ENCODE measurements at places on chromosomes 6 and 20.

GRCh38 chr6:26272171-26272637 lies 92.8 kb upstream of the BTN3A2 start:
- DNase-seq = peak; percentile 49

GRCh38 chr6:89145956-89146717 lies at the start of gene PM20D2:
Gene PM20D2 (plus strand): TSS chr6:89146055. CDS start chr6:89146145, 90 bp downstream.
- DNase-seq = peak; percentile 46

DNA sequence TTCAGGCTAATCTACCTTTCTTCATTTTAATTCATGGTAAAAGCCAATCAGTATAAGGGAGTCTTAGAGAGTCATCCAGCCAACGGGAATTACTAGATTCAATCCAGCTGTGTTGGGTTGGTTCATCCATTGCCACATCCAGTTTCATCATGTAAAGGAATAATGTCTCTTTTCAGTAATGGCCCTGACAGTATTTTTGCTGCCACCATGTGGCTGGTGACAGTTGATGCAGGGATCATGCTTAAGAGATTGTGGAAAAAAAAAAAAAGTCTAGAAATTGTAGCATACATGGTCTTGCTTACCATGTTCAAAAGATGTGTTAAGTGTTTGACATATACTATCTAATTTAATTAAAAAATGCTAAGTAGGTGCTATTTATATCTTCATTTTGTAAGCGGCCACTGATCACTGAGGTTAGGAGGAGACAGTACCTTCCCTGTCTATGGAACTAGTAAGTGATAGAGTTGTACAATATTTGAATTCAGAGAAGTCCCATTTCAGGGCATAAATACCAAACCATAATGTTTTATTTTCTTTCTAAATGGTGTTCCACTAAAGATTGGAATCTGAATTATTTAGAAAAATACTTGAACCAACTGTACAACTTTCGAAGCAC lies 135.9 kb downstream of the KHDRBS2 start:
- DNase-seq = no peak

DNA sequence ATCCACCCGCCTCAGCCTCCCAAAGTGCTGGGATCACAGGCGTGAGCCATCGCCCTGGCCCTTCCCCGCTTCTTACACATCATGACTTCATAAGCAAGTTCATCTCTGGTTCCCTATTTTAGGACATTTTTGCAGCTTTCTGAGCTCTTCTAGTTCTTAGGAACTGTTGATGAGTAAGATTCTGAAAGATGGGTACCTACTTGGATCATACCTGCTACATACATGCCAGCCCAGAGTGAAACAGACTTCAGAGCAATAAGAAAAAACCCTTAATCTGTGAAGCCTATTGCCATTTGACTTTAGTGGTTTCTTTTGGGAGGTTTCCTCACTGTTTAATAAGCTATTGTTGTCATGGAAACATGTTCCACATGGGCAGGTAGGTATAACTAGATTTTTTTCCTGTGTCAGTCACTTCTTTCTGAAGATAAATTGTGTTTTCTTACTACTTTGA lies 27.9 kb upstream of the TMEM217 start:
- no peak for DNase-seq

- DNase-seq = no peak
Measured at GRCh38 chr20:39954621-39955020, 734.4 kb downstream of the MAFB start.

DNA sequence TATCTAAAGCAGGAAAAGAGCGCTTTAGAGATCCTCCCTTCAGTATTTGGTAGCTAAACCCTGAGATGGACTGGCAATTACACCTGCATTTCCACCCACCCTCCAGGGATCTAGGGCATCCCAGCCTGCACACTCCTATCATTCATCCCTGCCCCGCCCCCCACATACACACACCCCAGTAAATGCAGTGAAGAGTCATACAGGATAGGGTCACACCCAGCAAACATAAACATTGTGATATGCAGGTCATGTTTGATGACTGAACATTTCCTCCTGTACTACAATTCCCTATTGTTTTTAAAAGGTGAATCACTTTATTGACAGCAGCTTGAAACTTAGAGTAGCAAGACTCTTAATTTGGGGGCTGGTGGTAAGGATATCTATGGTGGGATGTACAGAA lies 112.9 kb downstream of the FOXO3 start:
- no peak for DNase-seq

DNA sequence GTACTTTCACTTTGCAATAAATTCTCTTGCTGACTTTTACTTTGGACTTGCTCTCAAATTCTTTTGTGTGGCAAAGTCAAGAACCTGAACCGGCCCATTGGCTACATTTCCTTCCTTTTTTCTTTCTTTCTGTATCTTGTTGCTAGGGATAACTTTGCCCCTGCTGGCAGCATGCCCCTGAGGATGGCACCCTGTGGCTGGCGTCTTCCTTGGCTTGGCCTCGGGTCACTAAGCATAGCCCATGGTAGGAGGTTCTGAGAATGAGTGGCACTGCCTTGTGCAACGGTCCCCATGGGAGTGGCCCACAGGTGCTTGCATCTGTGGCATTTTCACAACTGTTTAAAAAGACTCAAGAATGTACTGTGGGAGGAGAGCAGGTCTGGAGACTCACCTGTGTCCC lies 14.0 kb upstream of the HLA-F start:
- DNase-seq = no peak

DNA sequence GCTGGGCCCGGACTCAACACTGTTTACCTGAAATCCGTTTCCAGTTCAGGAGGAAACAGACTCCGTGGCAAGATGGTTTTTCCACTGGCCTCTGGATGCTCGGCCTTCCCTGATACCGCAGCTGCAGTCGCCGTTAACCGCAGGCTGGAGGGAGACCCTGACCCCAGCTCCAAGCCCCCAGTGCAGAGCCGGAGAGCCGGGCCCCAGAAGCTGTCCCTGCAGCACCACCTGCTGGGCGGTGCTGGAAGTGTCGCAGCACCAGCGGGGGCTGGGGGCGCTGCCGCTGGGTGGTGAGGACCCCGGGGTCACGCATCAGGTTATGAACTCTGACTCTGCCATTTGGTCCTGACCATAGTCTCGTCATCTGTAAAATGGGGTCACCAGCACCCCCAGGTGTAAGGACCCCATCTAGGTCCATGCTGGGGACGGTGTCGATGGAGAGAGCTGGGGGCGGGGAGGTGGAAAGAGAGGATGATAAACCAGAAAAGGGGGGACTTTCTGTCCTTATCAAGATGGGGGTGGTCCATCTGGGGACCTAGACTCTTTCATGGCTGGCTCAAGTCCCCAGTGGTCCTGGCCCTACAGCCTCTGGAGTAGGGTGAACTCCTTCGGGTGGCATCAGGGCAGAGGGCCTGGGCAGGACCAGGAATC lies 20.8 kb upstream of the CHRNA4 start:
- DNase-seq = peak; percentile 14

- no peak for DNase-seq
Measured at GRCh38 chr6:27592481-27593199, 119.7 kb upstream of the ZNF184 start.

- no peak for DNase-seq
Measured at GRCh38 chr20:63542696-63543095, 4.9 kb downstream of the SRMS start.

GRCh38 chr6:151652325-151652724 lies 155.2 kb upstream of the ESR1 start:
- no peak for DNase-seq

DNA sequence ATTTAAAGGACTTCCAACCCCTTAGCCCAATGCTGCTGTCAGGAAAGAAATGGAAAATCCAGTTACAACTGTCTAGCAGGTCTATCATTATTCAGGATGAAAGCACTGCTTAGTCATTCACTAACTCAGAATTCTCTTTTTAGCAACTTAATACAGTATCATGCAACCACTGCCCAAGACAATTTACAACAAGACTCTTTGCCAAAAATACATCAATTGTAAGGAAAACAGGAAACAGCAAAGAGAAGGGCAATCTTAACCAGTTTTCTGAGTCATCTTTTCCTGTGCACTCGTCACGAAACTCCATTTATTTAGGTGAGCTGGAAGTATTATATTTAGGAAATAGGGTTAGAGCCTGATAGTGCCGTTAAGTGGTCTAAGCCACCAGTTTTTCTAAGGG lies 1197.7 kb upstream of the CITED2 start:
- no peak for DNase-seq

GRCh38 chr20:16205507-16205906 lies 367.7 kb downstream of the KIF16B start:
- no peak for DNase-seq

GRCh38 chr6:122740091-122740490 lies 39.4 kb upstream of the FABP7 start:
- no peak for DNase-seq

- no peak for DNase-seq
Measured at GRCh38 chr6:90139272-90139817, 157.3 kb downstream of the BACH2 start.

- DNase-seq = no peak
Measured at GRCh38 chr20:20744170-20744725, 31.8 kb upstream of the RALGAPA2 start.

DNA sequence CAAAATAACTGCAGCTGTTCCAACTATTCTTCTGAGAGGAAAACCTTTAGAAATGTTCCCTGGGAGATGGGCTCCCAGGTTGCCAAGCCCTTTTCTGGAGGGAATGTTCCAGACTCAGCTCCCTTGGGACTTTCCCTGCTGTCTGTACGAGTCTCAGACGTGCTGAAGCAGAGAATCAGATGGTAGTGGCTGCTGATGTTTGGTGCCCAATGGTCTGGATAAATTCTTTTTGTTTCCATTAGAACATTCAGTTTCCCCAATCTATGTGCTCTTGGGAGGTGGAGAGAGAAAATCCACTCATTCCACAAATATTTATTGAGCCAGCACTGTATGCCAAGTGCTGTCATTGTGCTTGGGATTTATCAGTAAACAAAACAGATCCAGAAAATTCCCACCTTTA lies 40.0 kb downstream of the SNHG17 start:
- no peak for DNase-seq

DNA sequence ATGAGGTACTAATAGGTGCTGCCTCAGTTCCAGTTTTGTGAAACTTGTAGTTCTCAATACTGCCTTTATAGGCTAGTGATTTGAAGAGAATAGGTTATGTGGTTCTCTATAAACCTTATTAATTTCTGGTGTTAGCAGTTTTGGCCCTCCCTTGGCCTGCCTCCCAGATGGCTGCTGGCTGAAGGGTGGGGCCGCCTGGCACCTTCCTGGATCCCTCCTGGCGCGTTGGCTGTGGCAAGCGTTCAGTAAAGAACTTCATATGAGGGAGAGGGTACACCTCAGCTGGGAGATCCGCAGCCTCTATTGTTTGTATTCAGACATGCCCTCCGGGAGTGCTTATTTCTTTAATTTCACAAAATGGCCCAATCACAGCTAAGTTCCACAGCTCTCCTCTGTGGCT lies 51.9 kb downstream of the FAM120B start:
- no peak for DNase-seq

GRCh38 chr20:57450931-57451330 lies 59.7 kb downstream of the RBM38 start:
- no peak for DNase-seq

- DNase-seq = no peak
Measured at GRCh38 chr20:21920211-21920610, 214.7 kb downstream of the PAX1 start.

- DNase-seq = peak; percentile 46
Measured at GRCh38 chr6:99393698-99394531, at the start of gene COQ3. Gene COQ3 (minus strand): TSS chr6:99394195. CDS start chr6:99394179, 16 bp downstream.

GRCh38 chr6:105370351-105370750 lies 32.5 kb downstream of the PREP start:
- no peak for DNase-seq

DNA sequence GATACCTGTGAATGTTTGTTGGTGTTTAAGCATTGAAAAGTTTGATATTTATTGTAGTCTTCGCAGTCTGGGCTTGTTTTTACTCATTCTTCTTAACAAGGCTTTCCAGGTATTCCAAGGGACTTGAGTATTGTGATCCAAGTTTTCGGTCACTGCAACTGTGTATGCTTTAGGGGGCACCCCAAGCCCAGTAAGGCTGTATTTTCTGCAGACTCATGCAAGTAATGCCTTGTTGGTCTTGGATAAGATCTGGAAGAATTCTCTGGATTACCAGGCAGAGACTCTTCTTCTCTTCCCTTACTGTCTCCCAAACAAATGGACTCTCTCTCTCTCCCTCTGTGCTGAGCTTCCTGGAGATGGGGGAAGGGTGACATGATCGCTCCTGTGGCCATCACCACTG lies 82.1 kb downstream of the RFPL4B start:
- DNase-seq = no peak

DNA sequence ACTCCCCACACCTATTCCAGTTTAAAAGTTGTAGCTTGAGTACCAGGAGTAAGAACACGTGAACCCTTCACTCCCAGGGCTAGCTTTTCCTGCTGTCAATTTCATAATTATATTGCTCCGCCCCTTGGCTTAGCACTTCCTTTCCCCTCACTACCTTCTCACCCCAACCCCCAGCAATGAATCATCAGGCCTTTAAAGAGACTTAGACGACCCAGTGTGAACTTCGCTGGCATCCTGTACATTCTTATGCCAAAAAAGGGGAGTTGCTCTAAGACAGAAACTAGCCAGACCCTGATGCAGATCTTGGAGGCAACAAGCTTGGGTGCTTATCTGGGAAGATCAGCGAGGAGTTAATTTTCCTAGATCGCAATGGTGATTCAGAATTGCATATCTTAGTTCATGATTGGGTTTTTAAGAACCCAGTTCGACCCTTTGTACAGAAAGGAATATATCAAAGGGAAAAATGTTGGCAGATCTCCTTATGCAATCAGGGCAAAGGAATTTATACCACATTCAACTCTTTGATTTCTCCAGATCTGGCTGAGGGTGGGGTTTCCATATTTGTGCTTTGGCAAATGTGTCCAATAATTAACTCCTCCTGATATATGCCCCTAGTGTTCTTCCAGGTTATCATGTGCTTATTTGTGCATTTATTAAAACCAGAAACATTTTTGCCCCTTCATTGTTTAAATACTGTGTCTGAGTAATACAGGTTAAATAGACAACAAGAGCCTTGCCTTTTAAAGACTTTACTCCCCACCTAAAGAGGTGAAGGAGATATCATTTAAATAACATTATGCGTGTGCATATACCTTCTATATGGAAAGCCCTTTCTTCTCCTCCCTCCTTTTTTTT lies 8.1 kb upstream of the ATXN1 start:
- DNase-seq = peak; percentile 78

GRCh38 chr20:61424011-61424627 lies 172.1 kb downstream of the CDH4 start:
- DNase-seq = no peak

GRCh38 chr6:45195137-45195536 lies 133.0 kb upstream of the RUNX2 start:
- DNase-seq = no peak

GRCh38 chr6:37059344-37060194 lies 54.1 kb downstream of the FGD2 start:
- DNase-seq = no peak

- DNase-seq = peak; percentile 85
Measured at GRCh38 chr6:136290410-136291010, 864 bp upstream of the BCLAF1 start.
